ENCODE measurements at places on chromosomes 1 and 21.

DNA sequence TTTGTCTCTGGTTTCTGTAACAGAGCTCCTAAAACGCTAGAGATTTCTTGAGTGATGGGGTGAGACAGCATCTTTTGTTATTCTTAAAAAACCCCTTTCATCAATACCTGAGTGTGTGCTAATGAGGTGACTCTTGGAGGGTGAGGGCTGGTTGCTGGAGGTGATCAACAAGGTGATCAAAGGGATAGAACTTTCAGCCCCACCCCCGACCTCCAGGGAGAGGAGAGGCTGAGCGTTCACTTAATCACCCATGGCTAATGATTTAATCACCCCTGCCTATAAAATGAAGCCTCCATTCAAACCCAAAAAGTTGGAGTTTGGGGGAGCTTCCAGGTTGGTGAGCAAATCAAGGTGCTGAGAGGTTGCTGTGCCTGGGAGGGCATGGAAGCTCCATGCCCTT lies 175.4 kb downstream of the SLC35F3 start:
- no peak for DNase-seq

GRCh38 chr21:37580666-37581065 lies 214.1 kb downstream of the DYRK1A start:
- DNase-seq = no peak

GRCh38 chr1:116099379-116099778 lies 11.8 kb upstream of the MAB21L3 start:
- no peak for DNase-seq

DNA sequence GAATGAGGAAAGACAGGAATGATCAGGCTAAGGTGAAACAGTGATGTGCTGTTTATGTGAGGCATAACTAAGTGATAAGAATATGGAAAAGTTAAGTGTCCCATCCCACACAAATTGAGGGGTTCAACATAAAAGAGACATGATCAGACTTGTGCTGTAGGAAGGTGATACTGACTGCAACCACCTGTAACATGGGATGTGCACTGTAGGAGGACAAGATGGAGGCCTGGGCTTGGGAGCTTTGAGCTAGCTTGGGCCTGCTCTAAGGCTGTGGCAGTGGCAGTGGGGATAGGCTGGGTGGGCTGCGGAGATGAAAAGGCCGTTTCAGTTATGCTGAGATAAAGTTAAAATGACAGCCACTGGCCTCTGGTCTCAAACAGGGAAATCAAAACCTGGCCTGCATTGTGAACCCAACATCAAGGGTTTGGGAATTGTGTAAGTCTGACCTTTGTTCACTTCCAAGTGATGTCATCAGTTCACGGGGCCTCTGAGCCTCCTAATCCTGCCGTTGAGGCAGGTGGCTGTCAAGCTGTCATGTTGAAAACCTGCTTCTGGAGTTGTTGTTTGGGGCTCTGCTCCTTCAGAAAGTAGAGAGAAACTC lies 61.2 kb upstream of the TENT5C start:
- no peak for DNase-seq

GRCh38 chr1:36782785-36783184 lies 251.5 kb downstream of the GRIK3 start:
- DNase-seq = no peak

DNA sequence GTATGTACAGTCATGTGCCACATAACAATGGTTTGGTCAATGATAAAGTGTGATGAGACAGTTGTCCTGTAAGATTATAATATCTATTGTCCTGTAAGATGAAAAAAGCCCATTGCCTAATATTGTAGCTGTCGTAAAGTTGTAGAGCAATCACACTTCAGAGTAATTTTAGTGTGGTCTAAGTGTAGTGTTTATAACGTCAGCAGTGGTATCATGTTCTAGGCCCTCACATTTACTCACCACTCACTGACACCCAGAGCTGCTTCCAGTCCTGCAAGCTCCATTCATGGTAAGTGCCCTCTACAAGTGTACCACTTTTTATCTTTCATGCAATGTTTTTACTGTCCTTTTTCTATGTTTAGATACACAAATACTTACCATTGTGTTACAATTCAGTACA lies 259.9 kb upstream of the RAB4A start:
- DNase-seq = no peak

- peak; percentile 59 for DNase-seq
Observed at GRCh38 chr1:203039609-203040512, 13.6 kb downstream of the PPFIA4 start.

DNA sequence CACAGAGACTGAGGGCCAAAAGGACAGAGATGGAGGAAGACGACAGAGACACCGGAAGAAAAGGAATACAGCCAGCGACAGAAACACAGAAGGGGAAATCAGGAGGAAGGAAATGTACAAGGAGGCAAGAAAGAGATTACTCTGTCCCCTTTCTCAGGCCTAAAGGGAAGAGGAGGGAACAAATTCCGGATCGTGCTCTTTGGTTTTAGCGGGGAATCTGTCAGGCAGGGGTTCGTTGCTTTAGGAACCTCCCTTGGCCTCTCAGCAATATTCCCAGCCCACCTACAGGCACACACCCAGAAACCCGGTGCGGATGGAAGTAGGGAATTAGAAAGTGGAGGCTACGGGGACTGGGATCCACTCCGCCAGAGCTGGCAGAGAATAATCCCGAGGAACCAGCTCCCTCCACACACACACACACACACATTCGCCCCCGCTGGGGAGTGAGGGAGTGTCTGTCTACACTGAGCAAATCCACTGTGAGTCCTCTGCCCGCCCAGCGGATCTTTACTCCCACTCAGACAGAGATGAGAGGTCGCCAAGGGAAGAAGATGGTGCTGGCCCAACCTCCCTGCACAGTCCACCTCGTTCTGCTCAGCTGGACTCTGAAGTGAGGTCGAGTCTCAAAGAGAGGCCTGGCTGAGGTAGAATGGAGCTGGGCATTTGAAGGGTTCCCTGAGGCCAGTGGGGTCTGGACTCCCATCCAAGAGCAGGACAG lies 5.7 kb downstream of the TAL1 start:
- no peak for DNase-seq

GRCh38 chr21:32182449-32182848 lies 96.4 kb downstream of the MIS18A start:
- DNase-seq = no peak

- DNase-seq = no peak
Observed at GRCh38 chr1:202879128-202879527, 9.8 kb downstream of the RABIF start.

DNA sequence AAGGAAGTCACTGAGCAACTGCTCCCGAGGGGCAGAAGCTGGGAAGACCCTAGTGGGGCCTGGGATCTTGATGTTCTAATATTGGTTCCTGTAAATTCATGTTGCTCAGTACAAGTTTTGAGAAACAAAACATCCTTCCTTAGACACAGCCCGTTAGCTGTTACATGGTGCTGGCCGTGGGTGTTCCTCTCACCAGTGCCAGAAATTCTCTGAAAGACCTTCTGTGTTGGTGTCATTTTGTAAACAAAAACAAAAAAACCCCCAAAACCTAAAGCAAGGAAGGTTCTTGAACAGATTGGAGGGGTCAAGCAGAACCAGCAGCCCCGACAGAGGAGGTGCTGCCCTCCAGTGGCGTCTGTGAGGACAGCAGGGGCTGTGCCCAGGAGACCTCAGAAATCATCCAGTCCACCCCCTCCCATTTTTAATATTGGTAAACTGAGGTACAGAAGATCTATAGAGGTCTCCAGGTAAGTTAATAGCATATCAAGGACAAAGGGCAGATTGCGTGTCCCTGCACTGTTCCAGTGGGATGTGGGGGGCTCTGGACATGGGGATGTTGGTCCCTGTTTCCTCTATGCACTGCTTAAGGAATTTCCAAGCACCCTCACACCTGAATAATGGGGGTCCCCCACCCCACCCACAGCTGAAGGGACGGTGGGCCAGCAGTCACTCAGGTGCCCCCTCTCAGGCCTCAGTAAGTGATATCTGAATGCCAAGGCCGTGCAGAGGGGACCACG lies 38.2 kb downstream of the SLC2A7 start:
- peak; percentile 16 for DNase-seq

- DNase-seq = peak; percentile 48
Observed at GRCh38 chr1:50976890-50977574, 7.0 kb downstream of the CDKN2C start.

DNA sequence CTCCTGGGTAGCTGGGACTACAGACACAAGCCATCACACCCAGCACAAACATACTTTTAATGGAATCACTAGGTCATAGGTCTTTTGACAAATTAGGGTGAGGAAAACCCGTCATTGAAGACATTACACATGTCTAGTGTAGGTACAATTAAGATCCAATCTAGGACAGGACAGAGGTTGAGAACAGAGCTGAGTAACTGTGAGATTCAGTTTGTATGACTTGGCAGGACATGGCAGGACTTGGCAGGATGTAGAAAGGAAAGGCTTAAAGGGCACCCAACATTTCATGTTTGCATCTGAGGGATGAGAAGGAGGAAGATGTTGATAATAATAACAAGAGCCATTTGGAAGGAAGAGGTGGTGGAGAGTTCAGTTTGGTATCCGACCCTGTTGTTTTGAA lies 483.8 kb downstream of the PCP4 start:
- DNase-seq = no peak

DNA sequence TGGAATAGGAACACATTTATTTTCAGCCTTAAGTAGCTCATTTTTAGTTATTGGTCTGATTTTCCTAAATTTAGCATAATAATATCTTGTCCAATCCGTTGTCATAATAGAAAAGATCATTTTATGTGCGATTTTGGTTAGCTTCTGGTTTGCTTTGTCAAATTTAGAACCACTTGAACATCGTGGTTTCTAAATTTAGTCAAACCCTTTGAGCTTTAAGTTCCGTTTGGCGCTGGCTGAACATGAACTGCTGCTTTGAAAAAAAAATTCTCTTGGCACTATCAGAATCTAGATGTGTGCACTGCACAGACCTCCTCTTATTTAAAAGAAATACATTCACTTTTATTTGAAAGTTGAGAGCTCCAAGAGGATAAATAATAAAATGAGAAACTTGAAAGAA lies 370.6 kb downstream of the PTPRC start:
- no peak for DNase-seq

- no peak for DNase-seq
Observed at GRCh38 chr1:174939775-174940545, 59.8 kb upstream of the CACYBP start.

DNA sequence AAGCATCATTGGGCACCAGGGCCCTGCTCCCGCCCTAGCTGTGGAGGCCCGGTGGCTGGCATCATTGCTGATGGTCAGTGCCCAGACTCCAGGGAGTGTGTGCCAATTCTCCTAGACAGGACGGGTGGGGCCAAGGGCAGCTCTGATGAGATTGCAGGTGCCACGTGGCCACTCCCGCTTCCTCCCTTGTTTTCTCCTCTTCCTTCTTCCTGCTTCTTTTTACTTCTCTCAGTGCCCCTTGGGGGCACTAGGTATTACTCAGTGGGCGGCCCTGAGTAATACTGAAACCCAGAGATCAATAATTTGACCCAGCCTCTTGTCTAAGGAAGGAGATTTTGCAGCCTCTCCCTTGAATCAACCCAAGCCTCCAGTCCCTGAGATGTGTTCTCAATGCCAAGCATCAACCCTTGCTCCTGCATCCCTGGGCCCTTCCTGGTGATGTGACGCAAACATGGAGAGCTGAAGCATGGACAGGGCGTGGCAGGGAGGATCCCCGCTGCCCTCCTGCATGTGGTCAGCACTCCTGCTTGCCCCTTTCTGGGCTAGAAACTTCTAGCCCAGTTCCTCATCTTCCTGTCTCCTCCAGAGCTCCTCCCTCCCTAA lies 32.4 kb downstream of the CDK18 start:
- DNase-seq = no peak

DNA sequence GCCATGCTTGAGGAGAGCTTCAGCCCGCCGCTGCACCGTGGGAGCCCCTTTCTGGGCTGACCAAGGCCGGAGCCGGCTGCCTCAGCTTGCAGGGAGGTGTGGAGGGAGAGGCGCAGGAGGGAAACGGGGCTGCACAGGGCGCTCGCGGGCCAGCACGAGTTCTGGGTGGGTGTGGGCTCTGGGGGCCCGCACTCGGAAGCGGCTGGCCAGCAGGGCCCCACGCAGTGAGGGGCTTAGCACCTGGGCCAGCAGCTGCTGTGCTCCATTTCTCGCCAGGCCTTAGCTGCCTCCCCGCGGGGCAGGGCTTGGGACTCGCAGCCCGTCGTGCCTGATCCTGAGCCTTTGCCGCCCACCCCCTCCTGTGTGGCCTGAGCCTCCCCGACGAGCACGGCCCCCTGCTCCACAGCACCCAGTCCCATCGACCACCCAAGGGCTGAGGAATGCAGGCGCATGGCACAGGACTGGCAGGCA lies 1554.0 kb downstream of the KCNT2 start:
- no peak for DNase-seq

DNA sequence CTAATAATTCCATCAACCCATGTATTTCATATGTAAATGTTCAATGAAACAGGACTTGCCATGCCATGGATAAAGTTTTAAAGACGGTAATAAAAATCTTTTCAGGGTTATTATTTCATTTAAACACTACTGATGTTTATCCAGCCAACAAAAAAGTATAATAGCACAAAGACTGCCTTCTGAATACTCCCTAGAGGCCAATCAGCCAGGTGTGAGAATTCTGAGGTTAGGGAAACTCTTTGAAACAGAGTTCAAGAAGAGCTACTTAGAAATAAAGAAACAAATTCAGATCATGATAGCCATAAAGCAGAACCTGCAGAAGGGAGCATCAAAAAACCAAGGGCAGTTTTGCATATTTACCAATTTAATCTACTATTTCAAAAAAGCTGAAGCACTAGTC lies 48.7 kb downstream of the AKT3 start:
- no peak for DNase-seq

GRCh38 chr1:182338806-182339370 lies 52.7 kb downstream of the GLUL start:
- DNase-seq = no peak

DNA sequence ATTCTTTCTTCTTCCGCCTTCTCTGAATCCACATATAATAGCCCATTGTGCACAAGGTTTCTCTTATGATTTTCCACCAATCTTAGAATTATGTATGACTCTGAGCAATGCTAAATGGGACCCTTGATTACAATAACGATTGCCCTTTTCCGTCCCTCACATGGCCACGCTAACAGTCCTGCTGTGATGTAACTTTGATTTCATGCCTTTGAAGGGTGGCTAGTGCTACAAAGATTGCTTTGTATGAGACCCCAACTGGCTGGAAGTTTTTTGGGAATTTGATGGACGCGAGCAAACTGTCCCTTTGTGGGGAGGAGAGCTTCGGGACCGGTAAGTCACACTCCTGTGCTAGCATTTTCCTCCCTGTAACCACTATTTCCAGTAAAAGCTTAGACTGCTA lies 45.3 kb downstream of the PGM1 start:
- no peak for DNase-seq

Measured in inflammatory macrophage (primary cell).